ENCODE measurements at places on chromosomes 6 and 20.

- DNase-seq: no peak
These were observed 124.8 kb downstream of the HDGFL1 start for GRCh38 chr6:22694092-22694724.

DNA sequence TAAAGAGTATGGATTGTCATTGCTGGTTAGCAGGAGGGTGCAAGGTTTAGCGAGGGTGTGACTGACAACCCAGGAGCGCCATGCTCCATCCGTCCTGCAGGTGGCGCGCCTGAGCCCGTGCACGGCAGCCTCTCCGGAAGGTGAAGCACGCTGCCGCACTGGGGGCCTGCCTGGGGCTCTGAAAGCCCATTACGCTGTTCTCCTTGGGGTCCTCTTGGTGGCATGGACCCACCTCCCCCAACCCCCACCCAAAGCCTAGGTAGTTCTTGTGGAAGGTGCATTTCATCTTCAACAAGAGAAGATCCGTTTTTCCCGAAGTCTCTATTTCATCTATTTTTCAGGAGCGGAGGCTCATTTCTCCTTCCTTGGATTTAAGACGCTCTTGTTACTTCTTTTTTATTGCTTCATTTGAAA is 197.4 kb upstream of the KCNG1 start:
- peak; percentile 41 for DNase-seq

DNA sequence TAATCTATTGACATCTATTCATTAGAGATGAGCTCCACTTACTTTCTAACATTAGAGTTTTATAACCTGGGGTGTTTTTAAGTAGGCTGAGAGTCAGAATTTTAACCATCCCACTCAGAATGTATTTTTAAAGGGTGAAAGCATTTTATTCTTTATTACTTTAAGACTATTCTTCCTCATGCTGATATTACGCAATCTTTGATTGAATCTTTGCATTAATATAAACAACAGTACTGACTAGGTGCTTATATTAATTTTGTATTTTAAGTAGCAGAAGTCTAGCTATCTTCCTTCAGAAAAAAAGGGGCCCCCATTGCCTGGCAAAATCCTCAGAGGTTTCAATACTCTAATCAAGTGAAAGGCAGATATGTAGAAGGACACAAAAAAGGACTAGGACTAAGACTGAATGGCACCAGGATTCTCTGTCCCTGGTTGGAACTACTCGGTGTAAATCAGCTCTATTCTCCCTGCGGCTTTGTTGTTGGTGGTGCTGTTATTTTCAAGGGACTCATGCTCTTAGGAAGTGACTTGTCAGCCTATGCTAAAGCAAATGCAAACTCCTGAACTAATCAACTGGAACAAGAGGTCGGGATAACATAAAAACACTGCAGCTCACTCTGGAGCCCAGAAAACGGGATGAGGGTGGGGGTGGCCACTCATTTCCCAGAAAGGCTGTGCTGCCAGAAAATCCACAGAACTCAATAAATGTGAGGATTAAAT is 1324.4 kb downstream of the GRIK2 start:
- DNase-seq: no peak

- DNase-seq: peak; percentile 63
These were observed 21.1 kb downstream of the GCNT2 start for GRCh38 chr6:10542213-10542612.

Measured in inflammatory macrophage (primary cell).